ENCODE measurements at places on chromosomes 11 and 22.

- no peak for DNase-seq
Measured at GRCh38 chr11:116386118-116386699, 386.6 kb downstream of the BUD13 start.

DNA sequence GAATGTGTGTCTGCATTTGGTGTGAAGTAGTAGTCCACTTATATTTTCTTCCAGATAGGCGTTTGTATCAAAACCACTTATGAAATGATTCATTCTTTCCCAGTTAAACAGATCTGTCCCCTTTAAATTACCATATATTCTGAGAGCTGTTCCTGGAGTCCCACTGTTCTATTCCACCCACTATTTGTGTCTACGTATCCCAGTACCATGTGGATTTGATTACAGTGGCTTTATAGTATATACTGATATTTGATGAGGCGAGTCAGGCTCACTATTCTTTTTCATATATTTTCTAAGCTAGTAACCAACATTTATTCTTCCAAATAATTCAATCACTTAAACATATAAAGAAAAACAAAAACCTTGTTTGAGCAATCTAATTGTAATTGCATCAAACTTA is 81.9 kb upstream of the RASSF10 start:
- no peak for DNase-seq

DNA sequence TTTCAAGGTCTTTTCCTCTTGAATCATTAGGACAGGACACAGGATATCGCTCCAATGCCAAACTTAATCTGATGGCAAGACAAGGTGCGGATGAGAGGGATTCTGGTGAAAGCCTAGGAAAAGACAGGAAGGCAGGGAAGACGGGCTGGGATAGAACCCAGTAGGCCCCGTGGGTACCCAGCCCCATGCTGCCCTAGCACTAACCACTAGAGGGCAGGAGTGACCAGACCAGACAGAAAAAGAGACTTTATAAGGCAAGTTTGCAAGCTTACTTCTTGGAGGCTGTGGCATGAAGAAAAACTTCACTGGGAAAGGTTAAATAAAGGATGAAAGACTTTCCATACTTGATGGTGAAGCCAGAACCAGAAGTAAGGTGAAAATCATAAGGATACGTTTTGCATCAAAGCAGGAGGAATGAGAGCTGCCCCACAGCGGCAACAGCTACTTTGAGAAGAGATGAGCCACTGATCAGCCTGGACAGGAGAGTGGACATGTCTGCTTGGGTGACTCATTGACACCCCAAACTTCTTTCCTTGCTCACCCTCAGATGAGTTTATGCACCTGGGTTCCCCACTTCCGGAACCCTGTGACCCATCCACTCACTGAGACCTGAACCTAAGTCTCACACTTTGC is 39.8 kb downstream of the SYN3 start:
- no peak for DNase-seq

DNA sequence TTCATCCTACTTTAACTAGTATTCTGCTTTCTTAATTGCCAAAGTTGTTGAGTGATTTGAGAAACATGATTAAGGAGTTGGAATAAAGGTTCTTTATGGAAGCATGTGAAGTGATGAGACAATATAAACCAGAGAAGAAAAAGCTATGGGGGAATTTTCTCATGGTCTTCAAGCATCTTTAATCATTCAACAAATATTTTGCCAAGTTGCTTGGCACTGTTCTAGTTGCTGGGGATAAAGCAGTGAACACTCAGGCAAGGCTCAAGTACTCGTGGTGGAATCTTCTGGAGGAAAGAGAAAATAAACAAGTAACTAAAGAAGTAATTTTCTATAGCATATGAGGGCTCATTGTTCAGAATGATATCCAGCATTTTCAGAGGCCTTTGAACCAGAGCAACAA is 9.2 kb upstream of the PIWIL4 start:
- DNase-seq, result no peak

DNA sequence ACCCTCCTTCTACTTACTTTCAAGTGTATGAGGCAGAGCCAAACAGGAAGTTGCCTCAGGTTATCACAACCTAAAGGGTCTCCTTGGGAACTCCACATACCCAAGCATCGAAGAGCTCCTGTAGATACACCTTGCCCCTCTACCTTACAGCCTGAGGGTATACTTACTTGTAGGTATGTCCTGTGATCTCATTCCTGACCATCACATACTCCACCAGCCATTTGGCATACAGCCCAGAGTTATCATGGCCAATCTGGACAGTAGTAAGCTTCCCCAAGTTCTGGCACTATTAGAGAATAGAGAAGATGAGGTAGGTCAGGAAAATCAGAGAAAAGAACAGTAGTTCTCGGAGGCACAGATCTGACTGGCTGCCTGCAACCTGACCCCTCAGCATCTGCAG is 53.4 kb upstream of the SCUBE2 start:
- DNase-seq, result no peak

DNA sequence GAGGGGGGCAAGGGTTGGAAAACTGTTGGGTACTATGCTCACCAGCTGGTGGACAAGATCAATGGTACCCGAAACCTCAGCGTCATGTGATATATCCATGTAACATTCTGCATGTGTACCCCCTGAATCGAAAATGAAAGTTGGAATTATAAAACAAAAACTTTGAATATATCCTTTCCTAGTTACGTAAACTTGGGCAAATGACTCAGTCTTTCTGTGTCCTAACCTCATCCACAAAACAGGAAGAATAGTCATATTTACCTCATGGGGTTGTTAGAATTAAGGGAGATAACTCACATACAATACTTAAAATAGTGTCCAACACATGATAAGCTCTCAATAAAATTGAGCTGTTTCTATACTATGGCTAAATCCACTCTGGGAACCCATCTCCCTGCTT is 620.1 kb upstream of the KIRREL3 start:
- DNase-seq, result no peak

DNA sequence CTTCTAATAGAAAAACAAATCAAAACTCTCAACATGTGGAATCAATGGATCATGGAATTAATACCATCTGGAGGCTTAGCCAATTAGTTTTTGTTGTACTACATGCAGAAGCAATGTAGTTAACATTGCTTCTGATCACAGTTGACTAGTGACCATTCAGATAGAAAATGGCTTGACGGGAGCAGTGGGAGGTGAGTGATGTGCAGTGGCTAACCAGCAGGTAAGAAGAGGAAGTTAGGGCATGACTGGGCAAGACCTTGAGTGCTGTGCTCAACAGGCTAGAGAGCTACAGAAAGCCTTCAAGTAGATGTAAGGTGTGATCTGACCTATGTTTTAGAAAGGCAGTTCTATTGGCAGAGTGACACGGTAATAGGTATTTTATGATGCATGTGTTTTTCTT is 60.7 kb upstream of the ALKBH3 start:
- no peak for DNase-seq

GRCh38 chr22:33049119-33049729 is 9.0 kb downstream of the SYN3 start:
- no peak for DNase-seq

- no peak for DNase-seq
Measured at GRCh38 chr11:43992183-43992582, 49.7 kb downstream of the C11orf96 start.

- DNase-seq, result no peak
Measured at GRCh38 chr11:33089776-33090175, 50.4 kb downstream of the TCP11L1 start.

GRCh38 chr11:59222464-59223060 is 9.8 kb upstream of the MPEG1 start:
- no peak for DNase-seq

DNA sequence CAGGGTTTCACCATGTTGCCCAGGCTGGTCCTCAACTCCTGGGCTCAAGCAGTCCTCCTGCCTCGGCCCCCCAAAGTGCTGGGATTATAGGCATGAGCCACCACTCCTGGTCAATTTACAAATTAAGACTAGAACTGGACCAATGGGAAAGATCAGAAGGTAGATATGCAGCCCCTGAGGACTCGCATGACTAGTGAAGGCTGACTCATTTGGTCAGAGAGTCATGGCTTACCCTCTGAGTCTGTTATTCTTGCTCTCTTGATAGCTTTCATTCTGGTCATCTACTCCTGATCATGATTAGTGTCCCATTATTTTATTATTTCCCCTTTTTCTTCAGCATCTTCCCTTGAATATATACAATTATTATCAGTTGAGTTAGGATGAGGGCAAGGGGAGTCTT is 2.7 kb upstream of the LDHAL6A start:
- DNase-seq, result no peak

DNA sequence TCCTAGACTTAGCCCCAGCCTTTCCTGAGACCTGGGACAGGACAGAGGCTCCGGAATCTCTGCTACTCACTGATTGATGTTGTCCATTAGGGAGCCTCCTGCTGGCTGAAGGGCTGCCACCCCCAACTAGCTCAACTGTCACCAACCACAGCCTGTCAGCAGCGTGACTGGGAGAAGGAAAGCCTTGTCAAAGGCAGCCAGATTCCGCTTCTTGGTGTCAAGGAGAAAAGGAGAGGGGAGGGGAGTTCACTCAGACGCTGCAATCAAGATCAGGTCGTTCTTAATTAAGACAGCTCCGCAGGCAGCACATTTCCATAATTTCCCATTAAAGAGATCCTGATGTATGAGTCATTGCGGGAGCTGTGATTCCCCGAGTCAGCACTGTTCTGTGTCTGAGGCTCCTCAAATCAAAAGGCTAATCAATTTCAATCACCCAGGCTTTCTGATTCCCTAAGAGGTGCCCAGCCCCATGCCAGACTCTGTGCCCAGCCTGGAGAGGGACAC is 152.8 kb upstream of the ZBED5 start:
- no peak for DNase-seq

DNA sequence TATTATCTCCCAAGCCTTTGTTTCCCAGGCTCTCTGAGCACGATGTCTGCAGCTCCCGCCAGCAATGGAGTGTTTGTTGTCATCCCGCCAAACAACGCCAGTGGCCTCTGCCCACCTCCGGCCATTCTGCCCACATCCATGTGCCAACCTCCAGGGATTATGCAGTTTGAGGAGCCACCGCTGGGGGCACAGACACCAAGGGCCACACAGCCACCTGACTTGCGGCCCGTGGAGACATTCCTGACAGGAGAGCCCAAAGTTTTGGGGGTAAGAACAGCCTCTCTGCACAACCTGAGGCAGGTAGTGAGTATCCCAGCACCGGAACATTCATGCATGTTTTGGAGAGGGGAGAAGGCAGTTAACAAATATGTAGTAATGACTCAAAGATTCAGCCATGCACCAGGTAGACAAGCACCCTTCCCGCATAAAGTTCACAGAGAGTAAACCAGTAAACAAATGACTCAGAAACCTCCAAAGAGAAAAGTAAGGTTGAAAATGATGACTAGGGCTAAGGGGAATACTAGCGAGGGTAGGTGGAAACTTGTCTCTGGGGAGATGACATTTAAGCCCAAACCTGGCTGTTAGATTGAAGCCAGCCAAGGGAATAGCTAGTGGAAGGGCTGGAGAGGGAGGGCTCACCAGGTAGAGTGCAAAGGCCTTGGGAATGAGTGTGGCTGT is 7.2 kb downstream of the MS4A15 start:
- no peak for DNase-seq

Measured in T1000 (cell line).